NCI-H345 (cell line): ENCODE measurements at places on chromosomes 16 and 17.

DNA sequence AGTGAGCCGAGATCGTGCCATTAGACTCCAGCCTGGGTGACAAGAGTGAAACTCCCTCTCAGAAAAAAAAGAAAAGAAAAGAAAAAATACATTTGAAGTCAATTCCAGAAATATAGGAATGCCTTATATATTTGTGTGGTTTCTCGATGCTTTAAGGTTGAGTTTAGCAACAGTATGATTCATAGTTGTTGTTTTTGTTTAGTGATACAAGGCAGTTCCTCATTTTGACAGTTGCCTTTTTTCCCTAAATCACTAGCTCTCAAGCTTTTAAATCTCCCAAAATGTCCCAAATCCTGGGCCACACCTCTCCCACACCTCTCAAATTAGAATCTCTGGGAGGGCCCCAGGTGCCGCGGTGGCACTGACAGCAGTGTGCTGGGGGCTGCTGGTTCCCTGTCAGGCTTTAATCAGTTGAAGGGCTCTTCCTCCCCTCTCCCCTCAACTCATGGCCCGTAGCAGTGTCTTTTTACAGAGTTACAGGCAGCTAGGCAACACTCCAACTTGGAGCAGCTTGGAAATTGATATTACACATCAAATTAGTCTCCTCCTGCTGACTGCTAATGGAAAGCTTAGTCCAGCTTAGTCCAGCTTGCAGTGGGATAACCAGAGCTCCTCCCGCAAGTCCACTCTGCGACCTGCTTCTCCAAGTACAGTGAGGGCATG lies 58.4 kb downstream of the EPN2 start:
- no peak for DNase-seq

DNA sequence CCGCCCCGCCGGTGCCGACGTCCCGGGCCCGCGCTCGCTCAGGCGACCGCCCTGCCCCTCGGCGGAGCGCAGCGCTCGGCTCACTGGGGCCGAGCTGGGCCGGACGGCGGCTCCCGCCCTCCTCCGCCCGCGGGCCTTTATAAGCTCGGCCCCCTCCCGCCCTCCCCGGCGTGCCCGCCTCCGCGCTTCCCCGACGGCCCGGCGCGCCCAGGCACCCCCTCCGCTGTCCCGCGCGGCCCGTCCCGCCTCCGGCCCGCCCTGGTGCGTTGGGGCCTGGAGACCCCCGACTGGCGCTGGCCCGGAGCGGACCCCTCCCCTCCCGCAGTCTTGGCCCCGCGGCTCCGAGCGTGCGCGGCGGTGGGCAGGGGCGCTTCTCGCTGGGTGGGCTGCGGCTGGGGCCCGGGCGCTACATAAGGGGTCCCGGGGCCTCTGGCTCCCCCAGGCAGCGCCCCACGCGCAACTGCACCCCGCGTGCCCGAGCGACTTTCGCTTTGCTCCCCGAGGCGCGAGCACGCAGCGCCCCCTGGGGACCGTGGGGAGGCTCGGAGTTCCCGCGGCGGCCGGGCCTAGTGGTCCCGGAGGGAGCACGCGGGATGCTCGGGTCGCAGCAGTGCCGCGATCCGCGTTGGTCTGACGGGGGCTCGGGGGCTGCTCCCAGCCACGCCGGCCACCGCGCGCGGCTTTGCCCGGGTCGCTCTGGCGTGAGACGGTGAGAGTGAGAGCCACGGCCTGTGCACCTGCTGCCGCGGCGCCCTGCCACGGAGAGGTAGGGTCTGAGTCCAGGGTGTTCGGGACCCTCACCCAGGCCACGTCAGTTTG lies at the start of gene PIEZO1:
Gene PIEZO1, minus strand, starts transcription at position 115 of the 819 bp plus-strand sequence. CDS start 256 bp downstream, outside the sequence.
- DNase-seq: peak; percentile 17

- DNase-seq: no peak
These were observed 5.3 kb upstream of the HS3ST6 start for GRCh38 chr16:1923299-1924034.

GRCh38 chr16:81694494-81695280 lies 84.4 kb upstream of the PLCG2 start:
- DNase-seq: no peak

DNA sequence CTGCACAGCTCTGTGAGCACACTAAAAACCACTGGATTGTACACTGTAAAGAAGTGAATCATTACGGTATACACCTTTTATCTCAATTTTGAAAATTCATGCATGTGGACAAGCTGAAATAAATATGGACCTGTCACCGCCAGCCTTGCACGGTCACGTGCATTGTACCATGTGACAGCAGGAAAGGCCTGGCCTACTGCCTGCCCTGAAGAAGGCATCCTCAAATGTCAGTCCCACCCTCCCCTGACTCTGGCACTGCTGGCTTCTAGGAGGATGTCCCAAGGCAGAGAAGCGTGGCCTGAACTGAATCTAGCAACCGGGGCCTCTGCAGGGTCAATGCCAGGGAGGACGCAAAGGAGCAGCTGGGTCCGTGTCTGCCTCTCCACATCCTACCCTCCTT lies 34.6 kb downstream of the SLC38A8 start:
- no peak for DNase-seq

GRCh38 chr17:82280537-82280936 lies 7.0 kb upstream of the CSNK1D start:
- DNase-seq: no peak

GRCh38 chr16:1492082-1492922 lies 858 bp upstream of the TELO2 start:
- DNase-seq: no peak

- DNase-seq: no peak
These were observed 68.6 kb downstream of the ZZEF1 start for GRCh38 chr17:4073983-4074830.

DNA sequence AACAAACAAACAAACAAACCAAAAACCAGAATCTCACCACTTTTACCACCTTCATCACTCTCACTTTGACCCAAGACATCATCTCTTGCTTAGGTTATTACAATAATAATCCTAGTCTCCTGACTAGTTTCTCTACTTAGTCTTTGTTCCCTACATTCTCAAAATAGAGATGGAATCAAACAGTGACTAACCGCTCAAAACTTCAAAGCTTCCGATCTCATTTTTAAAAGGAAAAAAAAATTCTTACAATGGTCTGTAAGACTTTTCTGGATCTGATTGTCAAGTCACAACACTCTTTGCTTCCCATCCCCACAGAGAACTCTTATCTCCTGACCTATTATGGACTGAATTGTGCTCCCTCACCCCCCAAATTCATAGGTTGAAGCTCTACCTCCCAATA lies 60.9 kb downstream of the SPAG9 start:
- no peak for DNase-seq

DNA sequence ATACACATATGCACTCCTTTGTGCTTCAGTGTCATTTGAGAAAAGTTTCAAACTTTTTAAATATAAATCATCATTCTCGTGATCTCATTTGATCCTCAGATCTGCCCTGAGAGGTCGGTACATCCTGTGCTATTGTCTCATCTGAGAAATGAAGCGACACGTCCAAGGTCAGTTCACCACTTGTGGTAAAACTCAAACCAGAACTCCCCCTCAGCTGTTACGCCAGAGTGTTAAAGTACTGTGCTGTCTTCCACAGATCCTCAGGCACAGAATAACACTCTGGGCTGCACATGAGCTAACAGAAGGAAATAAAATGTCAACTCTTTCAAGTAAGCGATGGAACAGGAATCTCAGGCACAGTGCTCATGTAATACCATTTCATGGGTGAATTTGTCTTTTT lies 31.4 kb downstream of the ANKFN1 start:
- DNase-seq: no peak

DNA sequence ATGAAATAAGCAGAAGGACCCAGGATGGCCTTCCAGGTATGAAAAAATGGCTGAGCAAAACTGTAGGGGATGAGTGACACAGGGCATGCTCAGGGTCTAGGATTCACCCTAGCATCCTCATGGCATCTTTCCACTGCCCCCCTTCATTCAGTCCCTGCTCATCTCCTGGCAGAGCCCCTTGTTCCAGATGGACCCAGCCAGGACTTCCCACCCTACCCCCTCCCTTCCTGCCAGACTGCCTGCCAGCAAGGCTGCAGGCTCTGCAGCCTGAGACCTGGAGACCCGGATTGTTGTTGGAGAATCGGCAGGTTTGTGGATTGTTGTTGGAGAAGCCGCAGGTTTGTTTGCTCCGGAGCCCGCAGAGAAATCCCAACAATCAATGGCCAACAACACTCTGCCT lies 6.6 kb downstream of the SEZ6 start:
- peak; percentile 42 for DNase-seq

DNA sequence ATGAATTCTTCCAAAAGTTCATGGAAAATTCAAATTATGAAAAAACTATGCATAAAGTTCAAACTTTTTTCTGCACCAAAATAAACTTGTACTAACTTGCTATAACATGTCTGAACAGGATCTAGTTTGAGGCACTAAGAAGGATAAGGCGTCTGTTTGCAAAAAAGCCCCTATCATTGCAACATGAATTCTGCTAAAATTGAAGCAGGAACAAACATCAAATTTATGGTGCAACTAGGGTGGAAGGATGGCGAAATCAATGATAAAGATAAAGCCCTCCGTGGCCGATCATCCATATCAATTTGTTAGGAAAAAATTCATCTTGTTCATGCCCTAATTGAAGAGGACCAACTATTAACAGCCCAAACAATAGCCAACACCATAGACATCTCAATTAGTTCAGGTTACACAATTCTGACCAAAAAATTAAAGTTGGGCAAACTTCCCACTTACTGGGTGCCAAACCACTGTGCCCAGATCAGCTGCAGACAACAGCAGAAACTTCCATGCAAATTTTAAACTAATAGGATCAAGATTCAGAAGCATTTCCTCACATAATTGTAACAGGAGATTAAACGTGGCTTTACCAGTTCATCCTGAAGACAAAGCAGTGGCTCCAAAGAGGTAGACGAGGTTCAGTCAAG lies 12.9 kb downstream of the IL21R start:
- DNase-seq: no peak

DNA sequence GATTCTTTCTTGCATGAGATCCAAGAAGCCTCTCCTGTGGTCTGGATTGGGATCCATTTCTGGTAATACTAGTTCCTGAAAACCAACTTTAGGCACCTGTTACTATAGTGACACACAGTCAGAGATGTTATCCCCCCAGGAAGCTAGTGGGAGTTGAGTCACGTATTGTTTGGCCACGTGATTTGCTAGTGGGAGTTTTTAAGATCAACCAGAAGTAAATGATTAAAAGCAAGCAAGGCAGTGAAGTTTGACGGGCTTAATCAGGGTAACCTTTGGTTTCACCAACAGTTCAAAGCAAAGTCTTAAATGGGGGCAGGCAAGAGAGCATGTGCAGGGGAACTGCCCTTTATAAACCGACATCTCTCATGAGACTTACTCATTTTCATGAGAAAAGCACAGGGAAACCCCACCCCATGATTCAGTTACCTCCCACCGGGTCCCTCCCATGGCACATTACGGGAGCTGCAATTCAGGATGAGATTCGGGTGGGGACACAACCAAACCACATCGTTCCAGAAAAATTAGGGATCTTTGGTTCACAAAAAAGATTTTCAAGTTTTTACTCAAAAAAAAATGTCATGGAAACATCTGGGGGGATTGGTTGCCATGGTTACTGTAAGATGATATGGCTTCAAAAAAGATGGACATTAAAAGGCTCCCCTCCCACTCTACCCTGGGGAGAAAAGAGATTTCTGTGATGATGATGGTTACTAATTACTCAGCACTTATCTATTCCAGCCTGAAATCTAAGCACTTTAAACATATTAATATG lies 483.1 kb upstream of the ERCC4 start:
- no peak for DNase-seq

- no peak for DNase-seq
These were observed 140.4 kb downstream of the RGS9 start for GRCh38 chr17:65277576-65277975.

DNA sequence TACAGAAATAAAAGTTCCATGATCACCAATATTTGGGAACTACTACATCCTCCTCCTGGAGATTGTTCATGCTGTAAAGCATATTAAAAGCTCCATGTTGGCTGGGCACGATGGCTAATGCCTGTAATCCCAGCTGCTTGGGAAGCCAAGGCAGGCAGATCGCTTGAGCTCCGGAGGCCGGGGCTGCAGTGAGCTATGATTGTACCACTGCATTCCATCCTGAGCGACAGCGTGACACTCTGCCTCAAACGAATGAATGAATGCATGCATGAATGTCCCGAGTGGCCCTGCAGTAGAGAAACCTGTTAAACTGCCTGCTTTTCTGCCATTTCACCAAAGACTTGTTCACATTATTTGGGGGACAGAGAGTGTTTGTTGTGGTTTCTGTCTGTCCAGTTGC lies 15.0 kb downstream of the CNEP1R1 start:
- DNase-seq: no peak

- DNase-seq: no peak
These were observed 95.5 kb downstream of the GNAO1 start for GRCh38 chr16:56286809-56287208.

DNA sequence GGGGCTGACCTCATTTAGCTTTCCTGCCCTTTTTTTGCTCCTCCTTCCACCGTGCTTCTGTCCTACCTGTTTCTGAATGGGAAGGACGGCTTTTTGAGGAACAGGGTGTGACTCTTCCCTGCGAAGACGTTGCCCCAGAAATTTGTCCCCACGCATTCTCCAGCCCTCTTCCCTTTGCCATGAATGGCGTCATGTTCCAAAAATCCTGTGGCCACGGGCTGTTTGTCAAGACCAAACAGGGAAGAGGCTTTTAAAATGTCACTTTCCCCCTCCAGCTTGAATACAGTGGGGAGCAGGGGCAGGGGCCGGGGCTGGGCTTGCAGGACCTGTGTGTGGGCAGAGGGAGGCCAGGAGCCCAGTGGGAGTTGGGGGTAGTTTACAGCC lies 13.9 kb downstream of the MPRIP start:
- DNase-seq: no peak

DNA sequence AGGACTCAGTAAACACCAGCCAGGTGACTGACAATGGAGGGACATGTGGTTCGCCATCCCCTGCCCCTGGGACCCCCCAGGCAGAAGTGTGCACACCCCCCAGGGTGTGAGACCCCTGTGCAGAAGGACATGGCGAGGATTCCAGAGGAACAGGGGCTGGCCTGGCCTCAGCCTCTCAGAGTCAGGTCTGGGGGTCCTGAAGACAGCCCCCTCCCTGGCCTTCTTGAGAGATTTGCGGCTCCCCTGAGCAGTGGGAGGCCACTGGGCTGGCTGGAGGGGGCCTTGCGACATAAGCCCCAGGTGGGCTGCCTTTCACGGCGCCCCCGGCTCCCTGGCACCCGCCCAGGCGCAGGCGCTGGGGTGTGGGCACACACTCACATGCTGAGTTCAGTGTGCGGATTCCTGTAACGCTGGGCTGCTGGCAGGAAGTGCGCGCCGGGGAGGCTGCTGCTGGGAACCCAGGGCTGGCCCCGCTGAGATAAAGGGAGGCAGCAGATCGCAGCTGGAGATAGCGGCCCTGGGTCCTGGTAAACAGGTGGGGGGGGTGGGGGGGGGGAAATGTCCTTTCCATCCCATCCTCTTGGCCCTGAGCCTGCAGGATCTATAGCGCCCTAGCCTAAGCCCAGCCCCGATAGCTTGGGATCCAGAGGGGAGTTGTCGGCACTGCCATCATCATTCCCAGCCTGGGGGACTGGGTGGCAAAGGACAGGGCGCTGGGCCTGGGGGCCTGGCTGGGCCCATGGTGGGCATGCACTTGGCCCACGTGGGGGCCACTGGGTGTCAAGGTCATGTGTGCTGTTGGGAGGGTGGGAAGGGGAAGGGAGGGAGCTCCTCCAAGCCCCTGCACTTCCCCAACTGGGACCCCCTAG lies 27.1 kb downstream of the TMEM235 start:
- peak; percentile 87 for DNase-seq
